Nephron progenitor cell (in vitro differentiated cells): ENCODE measurements at places on chromosomes 6 and 20.
A peak's percentile ranks its signal among the peaks of the same experiment; 100 is the strongest.

DNA sequence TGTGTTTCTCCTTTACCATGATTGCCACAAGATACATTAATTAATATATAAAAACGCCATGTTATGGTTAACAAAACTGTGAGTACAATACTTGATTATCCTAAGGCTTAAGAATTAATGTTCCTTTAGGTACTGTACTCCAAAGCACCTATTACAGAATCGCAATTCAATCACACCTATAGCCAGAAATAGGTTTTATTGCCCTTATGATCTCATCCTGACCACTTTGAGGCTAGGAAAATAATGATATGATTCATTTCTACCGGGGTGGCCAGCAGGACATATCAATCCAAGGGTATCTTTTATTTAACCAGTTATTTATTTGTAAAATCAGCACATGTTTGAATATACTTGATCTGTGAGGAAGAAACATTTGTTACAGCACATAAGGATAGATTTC, 396.6 kb upstream of the GJE1 start:
- no peak for DNase-seq

DNA sequence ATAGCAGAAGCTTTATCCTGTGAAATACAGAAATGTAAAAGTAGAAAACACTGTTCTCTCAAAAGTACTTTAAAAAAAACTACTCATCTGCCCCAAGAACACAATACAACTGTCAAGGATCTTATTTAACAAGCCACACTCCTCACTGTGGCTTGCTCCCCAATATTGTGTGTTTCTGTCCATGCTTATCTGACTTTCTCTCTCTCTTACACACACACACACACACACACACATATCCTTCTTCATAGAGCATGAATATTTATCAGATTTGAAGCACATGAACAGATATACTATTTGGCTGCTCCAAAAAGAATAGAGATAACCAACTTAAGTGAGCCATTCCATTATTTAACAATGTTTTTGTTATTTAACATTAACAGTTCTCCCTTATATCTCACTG, 3.6 kb upstream of the PHIP start:
- no peak for DNase-seq

GRCh38 chr6:146944809-146945208, 259.4 kb upstream of the STXBP5 start:
- no peak for DNase-seq

GRCh38 chr6:47083586-47084047, 41.5 kb upstream of the ADGRF1 start:
- DNase-seq: peak; percentile 12

DNA sequence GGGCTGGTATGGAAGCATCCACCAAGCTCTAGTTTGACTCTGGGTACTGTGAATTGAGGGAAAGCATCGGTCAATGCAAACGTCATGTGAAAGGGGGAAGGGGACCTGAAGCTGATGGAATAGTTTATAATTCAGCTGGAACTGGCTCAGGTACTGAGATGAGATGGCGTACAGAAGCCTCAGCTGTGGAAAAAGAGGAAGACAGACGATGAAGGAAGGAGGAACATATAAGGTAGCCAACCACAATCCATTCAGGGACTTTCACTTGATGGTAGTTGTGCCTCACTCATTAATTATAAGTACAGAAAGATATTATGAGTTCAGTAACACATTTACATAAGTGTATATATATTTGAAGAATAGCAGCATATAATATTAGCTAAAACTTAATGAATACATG, 2.7 kb downstream of the CALHM5 start:
- no peak for DNase-seq

GRCh38 chr20:251354-251753, 6.2 kb upstream of the DEFB132 start:
- no peak for DNase-seq

- DNase-seq: no peak
These were observed 70.2 kb upstream of the TMEM170B start for GRCh38 chr6:11467364-11467763.

GRCh38 chr6:6411115-6411514, 90.7 kb upstream of the F13A1 start:
- no peak for DNase-seq
